ENCODE measurements at places on chromosomes 5 and 9.

DNA sequence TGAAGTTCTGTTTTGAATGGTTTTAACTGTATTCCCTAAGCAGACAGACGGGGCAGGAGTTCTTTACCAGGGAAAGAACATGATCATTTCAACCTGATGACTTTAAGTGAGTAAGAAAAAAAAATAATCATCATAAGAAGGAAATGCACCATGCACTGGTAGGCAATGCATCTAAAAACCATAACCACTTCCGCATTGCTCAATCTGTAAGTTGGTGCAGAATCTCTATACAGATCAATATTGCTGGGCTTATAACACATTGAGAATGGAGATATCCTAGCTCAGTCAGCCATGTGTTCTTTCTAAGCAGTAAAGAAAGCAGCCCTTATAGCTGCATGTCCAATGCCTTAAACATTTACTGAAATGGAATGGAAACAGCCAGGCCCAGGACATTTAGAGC, 407.1 kb upstream of the DMAC1 start:
- no peak for DNase-seq

GRCh38 chr9:135037521-135038250, 49.8 kb upstream of the OLFM1 start:
- no peak for DNase-seq

- no peak for DNase-seq
Observed at GRCh38 chr9:86178503-86178902, 79.1 kb upstream of the GOLM1 start.

- no peak for DNase-seq
Observed at GRCh38 chr5:92885950-92886349, 695.1 kb downstream of the NR2F1-AS1 start.

GRCh38 chr9:136787690-136788400, 3.3 kb upstream of the TMEM141 start:
- DNase-seq = no peak

GRCh38 chr9:92404042-92404836, at the start of gene OGN:
Gene OGN (minus strand): TSS chr9:92404578. CDS start chr9:92403407, 1,171 bp downstream.
- no peak for DNase-seq

DNA sequence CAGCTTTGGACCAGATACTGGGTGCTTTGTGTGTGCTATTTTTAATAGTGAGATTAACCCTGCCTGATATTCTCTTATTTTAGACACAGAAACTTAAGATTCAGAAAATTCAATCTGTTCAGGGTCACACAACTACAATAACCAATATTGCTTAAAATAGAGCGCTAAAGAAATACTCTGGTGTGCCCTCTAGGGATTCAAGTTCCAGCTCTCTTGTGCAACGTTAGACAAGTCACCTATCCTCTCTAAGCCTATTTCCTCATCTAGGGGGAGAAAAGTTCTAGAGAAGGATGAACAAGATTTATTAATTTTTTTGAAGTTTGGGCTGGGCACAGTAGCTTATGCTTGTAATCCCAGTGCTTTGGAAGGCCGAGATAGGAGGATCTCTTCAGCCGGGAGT, 2.1 kb upstream of the SCAI start:
- no peak for DNase-seq

GRCh38 chr5:135880278-135880677, 15.4 kb downstream of the IL9 start:
- DNase-seq = no peak

DNA sequence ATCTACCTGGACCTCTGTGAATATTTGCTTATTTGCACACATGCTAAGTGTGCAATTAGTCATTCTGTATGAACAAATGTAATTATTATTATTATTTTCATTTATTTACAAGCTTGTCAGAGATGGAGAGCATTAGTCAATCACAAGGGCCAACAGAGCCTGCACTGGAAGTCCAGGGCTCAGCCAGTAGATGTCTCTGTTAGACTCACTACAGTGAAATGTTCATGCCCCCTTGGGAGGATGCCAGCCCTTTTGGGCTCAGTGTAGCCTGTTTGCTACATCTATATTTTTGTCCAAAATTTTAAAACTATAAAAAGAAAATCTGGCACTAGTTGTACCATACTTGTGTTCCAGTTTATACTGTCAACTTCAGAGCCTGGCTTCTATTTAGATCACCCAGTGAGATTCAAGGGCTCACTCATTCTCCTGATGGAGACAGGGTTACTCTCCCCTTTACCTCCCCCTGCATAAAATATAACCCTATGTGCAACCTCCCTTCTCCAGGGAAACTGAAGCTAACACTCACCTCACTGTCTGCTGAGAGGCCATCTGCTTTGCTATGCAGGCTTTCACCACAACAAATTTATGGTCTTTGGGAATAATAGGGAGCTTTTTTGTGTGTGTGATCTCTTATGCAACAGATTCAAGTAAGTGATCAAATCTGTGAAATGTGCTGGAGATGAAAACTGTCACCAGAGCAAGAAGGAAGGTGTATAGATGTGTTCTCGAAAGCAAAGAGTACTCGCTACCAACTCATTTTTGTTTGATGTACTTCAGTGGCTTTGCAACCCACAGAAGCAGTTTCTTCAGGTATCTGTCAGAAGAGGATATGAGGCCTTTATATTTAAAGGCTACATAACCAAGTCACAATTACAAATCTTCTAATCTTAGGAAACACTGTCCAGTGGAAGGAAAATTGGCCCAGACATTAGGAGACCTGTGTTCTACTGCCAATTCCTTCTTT, 99.9 kb upstream of the TLE4 start:
- DNase-seq = peak; percentile 1

- DNase-seq = no peak
Observed at GRCh38 chr9:135716045-135716444, 14.1 kb downstream of the KCNT1 start.

DNA sequence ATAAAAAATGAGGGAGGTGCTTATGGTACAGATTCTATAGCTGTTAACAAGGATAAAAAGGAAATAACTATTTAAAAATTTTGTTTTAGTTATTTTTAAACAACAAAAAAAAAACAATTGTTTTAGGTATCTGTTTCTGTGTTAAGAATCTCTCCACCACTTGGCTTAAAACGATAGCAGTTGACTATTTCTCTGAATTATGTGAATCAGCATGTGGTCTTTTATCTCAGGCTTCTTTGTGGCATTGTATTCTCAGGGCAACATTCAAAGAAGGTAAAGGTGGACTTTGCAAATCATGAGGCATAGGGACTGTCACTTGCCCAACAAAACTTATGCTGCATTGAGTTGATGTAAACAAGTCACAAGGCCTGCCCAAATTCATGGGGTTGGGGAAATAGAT, 55.2 kb downstream of the ERBIN start:
- no peak for DNase-seq

DNA sequence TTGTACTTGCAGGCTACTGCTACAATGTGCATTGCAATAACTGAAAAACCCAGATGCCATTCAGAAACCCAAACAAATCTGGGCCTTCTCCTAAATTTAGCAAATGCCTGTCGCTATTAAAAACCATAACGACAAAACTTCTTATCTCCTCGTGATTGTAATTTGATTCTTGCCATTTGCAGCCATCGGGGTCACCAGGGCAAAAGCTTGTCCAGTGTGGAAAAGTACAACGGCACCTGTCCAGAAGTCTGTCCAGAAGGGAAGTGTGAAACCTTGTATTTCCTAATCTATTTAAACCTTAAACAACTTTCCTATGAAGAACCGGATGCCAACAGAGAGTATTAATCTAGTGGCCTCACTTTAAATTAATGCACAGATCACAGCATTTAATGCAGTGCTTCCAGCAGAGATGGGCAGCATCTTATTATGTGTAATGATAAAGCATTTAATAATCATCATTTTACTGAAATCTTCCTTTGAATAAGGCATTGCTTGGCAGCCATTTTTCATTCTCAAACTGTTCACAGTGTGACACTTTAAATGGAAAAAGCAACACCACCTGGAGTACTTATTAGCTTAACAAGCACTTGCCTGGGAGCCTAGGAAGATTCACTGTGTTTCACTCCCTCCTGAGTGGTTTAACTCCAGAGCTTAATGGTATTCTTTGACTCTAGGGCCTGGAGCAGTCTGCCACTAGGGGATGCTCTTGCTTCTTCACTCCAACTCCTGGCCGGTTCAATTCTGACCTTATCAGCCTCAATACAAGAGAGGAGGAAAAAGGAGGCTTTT, 4.9 kb upstream of the C7 start:
- DNase-seq = peak; percentile 68

- DNase-seq = peak; percentile 38
Observed at GRCh38 chr5:140346348-140347221, at the start of gene HBEGF. Gene HBEGF (minus strand): TSS chr5:140346603. CDS start chr5:140346328, 275 bp downstream.

GRCh38 chr9:14480526-14480925, 166.6 kb upstream of the NFIB start:
- DNase-seq = peak; percentile 100

DNA sequence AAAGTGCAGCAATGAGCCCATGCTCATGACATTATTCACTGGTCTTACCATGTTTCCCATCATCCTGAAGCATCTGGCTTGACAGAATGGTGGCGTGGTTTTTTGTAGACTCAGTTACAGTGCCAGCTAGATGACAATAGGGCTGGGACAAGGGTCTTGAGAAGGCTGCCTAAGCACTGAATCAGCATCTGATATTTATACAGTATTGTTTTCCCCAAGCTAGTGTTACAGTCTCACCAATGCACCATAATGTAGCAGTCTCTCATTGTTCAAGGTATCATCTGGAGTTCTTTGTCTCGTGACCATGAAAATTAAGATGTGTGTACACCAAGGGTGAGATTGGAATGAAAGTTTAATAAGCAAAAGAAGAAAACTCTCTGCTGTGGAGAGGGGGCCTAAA, 19.0 kb upstream of the GGTA1 start:
- DNase-seq = no peak

DNA sequence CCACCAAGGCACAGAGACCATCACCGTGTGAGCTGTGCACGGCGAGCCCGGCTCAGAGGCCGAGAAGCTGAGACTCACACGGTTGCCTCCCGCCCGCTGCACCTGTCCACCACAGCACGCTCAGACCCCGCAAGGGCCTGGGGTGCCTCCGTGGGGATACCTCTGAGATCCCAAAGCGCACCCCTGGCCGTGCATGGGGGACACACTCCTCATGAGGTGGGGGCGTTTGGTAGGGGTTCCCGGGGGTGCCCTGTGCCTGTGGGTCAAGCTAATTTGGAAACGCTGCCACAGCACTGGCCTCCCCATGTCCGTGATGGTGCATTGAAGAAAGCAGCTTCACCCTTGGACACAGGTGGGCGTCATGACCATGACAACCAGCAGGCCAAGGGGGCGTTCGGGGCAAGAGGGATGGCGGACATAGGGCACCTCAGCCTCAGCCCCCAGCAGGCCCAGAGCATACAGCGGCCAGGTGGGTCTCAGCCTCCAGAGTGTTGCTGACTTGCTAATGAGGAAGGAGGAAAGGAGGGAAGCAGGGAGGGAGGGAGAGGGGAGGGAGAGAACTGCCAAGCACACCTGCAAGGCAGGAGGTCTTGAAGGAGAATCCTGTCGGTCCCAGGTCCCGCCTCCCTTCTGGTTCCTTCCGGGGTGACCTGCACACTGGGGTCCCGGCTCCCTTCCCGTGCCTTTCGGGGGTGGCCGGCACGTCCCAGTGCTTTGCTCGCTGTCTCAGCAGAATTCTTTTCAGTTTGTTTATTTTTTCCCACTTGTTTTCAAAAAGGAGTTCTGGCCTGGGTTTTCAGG, 34.7 kb downstream of the GLT6D1 start:
- DNase-seq = no peak

DNA sequence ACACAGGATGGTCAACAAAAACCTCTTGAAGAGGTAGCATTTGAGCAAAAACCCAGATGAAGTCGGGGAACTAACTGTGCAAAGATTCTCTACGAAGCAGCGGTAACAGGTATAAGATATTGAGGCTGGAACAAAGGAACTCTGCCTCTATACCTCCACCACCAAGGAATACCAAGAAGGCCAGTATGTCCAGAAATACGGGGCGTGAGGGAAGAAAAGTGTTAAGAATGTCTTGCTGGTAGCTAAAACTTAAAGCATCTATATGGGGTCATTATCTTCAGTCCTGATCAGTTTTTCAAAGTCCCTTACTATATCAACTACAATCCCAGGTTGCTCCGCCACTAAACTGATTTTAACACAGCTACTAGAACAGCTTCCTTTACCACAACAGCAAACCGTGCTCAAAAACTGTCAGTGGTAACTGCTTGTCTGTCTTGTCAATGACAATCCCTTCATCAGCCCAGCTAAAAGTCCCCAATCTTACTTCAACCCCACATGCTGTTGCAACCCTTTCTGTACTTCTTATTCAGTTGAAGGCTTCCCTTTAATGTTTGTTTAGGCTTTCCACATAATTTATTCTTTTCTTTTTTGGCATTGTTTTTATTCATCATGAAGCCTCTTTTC, 9.4 kb downstream of the PAM start:
- peak; percentile 8 for DNase-seq

- no peak for DNase-seq
Observed at GRCh38 chr9:120353506-120353905, 226.5 kb downstream of the CDK5RAP2 start.

DNA sequence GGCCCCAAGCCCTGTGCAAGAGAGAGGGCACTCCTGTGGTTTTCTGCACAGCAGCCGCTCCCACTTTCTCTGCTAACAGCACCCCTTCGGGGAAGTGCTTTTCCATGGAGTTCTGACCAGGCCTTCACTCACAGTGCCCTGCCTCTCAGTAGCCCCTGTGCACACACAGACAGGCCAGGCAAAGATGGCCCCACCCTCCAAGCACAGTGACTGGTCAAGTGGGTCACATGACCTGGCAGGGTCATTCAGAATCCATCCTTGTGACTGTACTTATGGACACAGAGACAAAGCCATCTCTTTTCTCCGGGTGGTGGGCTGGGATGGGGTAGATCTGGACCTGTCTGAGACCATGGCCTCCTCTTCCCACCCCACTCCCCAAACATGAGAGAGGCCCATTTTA, 82.5 kb downstream of the PSD2 start:
- DNase-seq = no peak

- no peak for DNase-seq
Observed at GRCh38 chr5:135057233-135057632, 23.2 kb upstream of the PITX1 start.

- no peak for DNase-seq
Observed at GRCh38 chr9:98432134-98432533, 176.7 kb upstream of the TBC1D2 start.

DNA sequence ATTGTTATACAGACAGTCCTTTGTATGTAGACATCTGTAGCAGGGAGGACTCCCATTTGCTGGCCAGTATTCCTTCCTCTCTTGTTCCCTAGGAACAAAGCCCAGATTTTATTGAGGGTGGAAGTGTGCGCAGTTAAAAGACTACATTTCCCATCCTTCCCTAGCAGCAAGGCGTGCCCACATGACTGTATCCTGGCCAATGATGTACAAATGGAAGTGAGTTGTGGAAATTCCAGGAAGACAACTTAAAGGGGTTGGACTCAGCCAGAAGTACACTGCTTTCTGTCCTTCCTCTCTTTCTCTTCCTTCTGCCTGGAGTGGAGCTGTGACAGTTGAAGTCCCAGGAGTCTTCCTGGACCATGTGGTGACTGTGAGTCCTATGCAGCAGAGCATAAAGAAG, 89.0 kb downstream of the HRH2 start:
- peak; percentile 40 for DNase-seq

Data from NCI-H446 treated with DMSO at 0.1 percent for 48 hours (cell line).